ENCODE measurements at places on chromosomes 2 and 18.

- DNase-seq, result peak; percentile 57
Measured at GRCh38 chr2:69931832-69932595, 17.1 kb downstream of the MXD1 start.

DNA sequence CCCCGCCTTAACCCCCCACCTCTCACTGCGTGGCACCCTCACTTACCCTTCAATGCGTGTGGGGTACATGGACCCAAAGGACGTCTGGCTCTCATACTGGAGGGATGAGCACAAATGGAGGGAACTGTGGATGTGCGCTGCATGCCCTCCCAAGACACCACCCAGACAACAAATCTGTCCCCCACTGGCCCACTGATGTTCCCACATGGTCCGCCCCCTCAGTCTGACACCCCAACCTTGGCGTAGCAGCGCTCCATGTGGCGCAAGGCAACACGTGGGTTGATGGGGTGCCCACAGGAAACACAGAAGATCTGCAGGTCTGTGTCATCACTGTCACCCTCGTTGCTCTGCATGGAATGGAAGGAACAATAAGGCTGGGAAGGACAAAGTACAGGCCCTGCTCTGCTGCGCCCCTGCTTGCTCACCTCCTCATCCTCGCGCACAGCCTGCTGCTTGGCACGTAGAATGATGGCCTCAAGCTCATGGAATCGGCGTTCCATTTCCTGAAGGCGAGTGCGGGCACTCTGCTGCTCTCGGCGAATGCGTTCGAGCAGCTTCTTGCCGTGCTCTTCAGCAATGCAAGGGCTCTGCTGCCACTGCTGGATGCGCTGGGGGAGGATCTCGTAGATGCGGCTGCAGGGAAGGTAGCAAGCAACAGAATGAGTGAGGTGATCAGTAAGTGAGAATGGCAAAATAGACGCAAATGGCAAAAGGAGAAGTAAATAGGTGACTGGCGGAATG is 2.3 kb upstream of the MBD1 start:
- DNase-seq, result no peak

- no peak for DNase-seq
Measured at GRCh38 chr18:468955-469790, 31.3 kb downstream of the COLEC12 start.

GRCh38 chr2:133606616-133607015 is 38.4 kb upstream of the NCKAP5 start:
- no peak for DNase-seq

- no peak for DNase-seq
Measured at GRCh38 chr2:170022692-170023091, 155.3 kb upstream of the MYO3B start.

GRCh38 chr2:88692187-88692586 is 714 bp downstream of the RPIA start:
- peak; percentile 15 for DNase-seq

- no peak for DNase-seq
Measured at GRCh38 chr18:23053776-23054457, 81.4 kb upstream of the CABLES1 start.

GRCh38 chr2:176653479-176654443 is 384.5 kb downstream of the MTX2 start:
- no peak for DNase-seq

DNA sequence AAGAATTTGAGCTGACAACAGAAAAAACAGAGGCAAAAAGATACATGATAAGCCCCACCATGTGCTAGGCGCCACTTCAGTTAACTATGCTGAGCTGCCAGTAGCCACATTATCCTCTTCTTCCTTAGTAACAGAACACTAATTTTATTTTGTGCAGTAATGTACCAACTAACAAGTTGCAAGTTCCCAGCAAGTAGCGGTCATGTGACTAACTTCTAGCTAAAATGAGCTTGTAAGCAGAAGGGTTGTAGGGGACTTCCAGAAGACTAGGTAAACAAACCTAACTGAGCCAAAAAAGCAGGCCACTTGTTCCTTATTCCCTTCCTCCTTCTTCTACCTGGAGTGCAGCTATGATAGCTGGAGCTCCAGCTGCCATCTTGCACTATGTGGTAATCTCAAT is 75.5 kb downstream of the DTNB start:
- no peak for DNase-seq

DNA sequence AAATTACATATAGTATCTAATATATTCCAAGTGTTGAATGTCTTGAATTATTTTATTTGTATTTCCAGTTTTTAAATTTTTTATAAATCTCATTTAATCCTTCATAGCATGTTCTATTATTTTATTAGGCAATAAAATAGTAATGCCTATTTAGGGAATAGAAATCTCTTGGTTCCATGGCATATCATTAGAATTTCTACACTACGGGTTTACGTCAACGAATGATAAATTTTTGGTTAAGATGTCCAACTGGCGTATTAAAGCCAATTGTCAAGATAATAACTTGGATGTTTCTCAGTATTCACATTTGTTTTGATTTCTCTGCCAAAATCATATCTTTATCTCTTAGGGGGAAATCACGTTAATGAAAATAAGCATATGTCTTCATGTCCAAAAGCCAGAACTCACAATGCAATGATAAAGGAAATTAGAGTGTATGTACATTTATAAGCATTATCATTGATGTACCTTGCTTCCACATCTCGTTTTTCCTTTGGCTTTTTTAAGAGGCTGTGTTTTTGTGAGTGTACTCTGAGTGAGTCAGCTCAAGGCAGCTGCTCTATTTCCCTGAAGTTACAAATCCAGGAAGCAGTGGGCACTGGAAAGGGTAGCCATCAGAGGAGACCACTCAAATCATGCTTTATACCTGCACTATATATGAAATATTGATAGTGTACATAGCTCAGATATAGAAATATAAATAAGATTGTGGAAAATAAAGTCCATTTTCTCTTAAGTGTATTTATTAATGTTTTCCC is 115.8 kb upstream of the PDE1A start:
- DNase-seq, result no peak

DNA sequence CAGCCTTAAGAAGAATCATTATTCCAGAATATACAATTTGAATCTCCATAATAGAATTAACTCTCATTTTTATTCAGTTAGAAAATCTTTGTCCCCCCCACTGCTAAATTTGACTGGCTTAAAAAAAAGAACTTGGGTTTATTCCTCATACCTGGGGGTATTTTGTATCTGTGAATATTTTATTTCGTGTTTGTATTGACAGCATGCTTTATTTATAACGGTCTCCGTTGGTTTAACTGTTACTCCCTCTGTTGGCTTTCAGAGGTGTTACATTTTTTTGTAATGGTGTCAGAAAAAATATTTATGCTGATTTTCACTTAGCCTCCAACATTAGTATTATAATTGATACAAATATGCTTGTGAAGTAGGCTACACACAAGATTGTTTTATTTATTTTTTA is 109.1 kb downstream of the HAUS1 start:
- DNase-seq, result no peak

GRCh38 chr18:48488388-48488850 is 50.4 kb upstream of the CTIF start:
- DNase-seq, result no peak

DNA sequence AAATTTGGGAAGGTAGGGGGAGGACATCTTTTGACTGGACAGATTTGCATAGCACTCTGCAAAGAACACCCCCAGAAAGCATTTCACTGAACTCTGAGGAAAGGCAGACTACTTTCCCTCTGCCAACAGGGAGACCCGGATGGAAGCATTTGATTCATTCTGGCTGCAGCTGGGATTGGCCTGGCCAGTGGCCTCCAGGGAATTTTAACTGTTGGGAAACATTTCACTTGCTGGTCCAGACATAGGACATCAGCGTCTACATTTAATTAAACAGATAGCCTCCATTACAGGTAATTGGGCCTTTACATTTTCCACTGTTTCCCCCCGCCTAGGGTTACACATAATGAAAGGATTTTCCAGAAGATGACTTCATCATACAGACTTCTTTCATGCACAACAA is 92.8 kb downstream of the MARCHF4 start:
- no peak for DNase-seq

DNA sequence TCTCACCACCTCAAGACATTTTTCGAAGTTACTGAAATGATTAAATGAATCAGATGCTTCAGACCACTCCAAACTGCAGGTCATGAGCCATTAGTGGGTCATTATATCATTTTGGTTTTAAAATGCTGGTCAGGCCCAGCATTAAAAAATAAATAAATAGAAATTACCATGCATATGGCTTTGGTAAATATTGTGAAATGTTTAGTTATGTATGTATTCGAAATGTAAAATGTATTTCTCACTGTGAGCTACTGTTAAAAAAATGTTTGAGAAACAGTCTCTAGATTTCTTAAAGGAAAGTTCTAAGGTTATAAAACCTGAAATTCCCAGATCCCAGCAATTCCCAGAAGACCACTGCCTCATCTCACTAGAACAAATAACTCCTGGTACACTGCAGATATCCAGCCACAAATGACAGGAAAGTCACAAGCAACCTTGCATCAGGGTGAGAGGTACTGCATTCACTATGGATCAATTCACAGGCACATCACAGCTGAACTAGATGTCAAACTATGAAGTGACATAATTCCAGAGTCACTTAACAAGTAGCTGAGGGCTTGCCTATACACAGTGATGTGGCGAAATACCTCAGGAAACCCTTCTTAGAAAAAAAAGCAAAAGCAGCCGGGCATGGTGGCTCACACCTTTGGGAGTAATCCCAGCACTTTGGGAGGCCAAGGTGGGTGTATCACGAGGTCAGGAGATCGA is 46.6 kb downstream of the FAM228A start:
- no peak for DNase-seq

- DNase-seq, result no peak
Measured at GRCh38 chr18:42922363-42922762, 193.1 kb downstream of the RIT2 start.

DNA sequence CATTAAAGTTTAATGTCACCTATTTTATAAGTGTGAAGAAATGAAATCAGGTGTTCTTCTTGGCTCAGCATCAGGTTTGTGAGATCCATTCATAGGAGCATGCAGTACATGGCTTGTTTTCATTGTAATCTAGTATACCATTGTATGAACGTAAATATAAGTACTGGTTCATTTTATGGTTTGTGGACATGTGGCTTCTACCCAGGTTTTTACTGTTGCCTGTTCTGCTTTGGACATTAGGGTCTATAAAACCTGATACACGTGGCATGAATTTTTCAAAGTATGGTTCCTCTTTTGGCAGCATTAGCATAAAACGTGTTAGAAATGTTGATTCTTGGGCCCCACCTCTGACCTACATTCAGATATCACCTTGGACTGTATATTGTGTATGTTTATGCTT is 175.5 kb downstream of the PRPF40A start:
- no peak for DNase-seq

- no peak for DNase-seq
Measured at GRCh38 chr18:9788140-9788539, 80.0 kb downstream of the RAB31 start.

DNA sequence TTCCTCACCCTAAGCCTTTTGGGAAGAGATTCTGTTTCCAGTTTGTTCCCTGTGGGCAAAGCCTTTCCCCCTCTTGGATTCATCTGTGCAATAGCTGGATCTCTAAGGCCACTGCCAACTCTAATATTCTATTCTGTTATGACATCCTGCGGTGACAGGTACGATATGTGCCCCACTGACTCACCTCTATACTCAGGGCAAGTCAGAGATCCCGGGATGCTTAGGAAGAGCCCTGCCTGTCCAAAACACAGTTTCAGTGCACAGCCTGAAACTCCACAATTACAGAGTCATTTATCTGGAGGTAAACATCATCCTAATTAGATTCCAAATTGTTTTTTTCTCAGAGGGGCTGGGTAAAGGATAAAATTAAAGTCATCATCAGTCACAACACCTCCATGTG is 190.2 kb downstream of the TFCP2L1 start:
- no peak for DNase-seq

- no peak for DNase-seq
Measured at GRCh38 chr2:240211096-240211495, 70.6 kb upstream of the OTOS start.

GRCh38 chr2:30931841-30932407 is 124.7 kb upstream of the CAPN13 start:
- no peak for DNase-seq

- DNase-seq, result peak; percentile 79
Measured at GRCh38 chr2:11692966-11693521, 23.0 kb upstream of the NTSR2 start.

- DNase-seq, result peak; percentile 54
Measured at GRCh38 chr18:45106331-45106774, 425.7 kb downstream of the SETBP1 start.

GRCh38 chr2:214543386-214543955 is 132.6 kb downstream of the VWC2L start:
- no peak for DNase-seq

- DNase-seq, result no peak
Measured at GRCh38 chr2:42744545-42745082, 19.3 kb downstream of the OXER1 start.

GRCh38 chr2:171086352-171087290 is 74.1 kb downstream of the TLK1 start:
- no peak for DNase-seq

DNA sequence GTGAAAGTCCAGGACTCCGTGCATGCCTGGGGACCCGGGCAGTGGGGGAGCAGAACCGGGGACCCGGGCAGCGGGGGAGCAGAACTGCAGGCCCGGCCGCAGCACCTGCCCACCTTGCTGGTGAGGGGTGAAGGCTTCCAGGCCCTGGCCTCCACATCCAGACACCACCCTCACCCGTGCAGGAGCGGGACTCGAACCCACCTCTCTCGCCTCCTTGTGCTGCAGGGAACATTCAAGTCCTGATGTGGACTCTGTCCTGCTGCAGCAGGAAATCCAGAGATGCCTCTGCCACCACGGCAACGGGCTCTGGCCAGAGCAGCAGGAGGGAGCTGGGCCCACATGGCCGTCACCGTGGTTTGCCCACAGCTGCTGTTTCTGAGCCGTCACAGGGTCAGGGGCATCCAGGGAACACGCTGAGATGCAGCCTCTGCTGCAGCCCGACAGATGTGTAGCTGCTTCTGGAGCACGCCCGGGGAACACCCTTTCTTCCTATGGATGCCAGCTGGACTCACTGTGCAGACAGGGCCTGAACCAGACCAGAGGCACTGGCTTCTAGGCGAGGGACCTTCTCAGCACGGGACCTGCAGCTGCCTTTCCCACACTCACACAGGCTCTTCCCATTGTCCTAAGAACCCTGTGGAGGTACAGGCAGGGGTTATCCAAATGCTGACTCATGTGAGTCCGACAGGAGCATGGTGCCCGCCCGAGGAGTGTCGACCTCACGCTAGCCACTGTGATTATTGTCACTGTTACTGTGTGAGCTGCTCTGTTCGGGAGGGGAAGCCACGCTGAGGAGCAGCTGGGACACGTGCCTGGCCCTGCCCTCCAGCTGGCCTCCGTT is 89.2 kb upstream of the CTDP1 start:
- DNase-seq, result no peak

- no peak for DNase-seq
Measured at GRCh38 chr2:129794540-129794939, 184.9 kb upstream of the RAB6C start.

DNA sequence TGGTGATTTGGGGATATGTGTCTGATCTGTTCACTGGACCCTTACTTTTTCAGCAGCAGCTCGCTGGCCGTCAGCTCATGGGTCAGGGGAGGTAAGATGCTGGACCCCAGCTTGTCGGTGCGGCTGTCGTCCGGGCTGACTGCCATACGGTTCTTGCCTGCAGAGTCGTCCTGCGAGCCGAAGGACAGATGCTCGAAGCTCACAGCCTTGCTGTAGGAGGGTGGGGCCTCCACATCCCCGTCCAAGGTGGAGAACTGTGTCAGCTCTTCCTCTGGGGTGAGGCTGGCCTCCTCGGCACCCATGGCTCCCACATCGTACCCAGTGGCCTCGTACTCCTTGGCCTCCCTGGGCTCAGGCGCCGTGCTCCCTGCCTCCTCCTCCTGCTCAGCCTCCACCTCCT is 179.5 kb downstream of the NAPG start:
- no peak for DNase-seq

- peak; percentile 81 for DNase-seq
Measured at GRCh38 chr2:97718051-97718882, 4.9 kb downstream of the ZAP70 start.

- DNase-seq, result no peak
Measured at GRCh38 chr2:8374782-8375181, 307.1 kb upstream of the ID2 start.

Data from stimulated activated effector memory CD8-positive, alpha-beta T cell treated with anti-CD3 and anti-CD28 coated beads, Interleukin-12 subunit alpha, Interleukin-12 subunit beta, amount 100 ng/mL, for 72 hours (primary cell).